ENCODE measurements at places on chromosomes 16 and 17.

DNA sequence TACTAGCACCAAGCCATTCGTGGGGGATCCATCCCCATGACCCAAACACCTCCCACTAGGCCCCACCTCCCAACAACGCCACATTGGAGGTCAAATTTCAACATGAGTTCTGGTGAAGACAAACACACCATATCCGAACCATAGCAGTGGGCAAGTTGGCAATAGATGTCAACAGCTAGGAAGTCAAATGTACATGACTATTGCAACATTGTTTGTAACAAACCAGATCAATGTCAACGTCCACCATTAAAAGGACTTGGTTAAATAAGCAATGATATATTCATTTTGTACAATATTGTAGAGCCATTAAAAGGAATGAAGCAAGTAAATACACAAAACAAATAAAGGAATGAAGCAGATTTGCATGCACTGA, 26.5 kb upstream of the CIITA start:
- no peak for DNase-seq

DNA sequence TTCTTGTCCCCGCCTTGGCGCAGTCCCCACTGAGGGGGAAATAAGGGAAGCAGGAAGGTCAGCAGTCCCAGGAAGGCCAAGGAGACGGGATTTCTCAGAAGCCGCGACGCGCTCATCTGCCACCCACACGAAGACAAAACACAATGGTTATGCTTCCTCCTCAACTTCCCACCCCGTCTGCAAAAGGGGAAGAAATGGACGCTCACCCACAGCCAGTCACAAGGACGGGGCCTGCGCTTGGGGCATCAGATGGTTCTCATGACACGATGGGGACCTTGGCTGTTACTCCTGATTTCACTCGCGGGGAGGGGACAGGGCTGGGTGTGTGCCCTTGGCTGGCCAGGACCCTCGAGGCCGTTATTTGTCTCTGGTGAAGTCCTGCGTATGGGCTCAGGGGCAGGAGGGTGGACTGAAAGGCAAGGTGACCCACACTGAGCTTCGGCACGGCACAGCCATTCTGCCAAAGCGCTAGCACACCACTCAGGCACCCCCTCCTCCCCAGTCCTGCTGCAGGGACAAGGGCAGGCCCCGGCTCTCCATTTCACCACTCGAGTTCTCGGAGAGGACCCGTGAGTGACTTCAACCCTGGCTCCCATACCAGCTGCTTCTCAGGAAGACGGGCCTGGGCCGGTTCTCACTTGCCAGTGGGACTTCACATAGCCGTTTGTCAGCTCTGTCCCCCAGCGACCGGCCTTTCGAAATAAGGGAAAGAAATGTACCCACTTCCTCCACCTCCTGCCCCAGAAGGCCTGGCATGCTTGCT, 84.5 kb downstream of the ABR start:
- no peak for DNase-seq

DNA sequence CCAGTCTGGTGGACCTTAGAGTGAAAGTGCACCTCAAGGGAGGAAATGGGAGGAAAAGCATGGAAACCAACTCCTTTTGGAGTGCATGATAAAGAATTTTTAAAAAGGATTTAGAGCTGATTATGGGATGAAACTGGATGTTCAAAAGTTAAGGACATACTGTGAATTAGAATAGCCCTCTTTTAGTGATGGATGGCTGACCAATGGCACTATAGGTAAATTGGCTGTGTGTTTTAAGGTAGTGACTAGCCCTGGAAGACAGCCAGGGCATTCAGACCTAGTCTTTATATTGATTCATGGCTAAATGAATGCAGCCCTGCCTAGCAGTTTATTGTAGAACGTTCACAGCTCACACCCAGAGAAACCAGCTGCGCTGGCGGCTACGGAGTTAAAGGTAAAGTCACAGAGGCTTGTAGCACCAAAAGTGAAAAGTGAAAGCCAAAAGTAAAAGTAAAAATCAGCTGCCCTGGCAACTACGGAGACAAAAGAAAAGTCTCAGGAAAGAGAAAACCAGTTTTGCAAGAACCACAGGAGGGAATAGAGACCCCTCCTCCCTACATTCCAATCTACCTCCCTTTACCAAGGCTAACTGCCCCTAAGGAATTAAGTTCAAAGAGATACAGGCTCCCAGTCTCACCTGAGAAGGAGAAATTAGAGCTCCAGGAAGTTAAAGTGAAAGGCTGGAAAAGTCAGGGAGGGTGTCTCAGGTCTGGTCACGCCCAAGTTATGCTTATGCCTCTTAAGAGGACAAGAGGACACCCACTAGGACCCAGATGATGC, 21.8 kb downstream of the ACSM1 start:
- no peak for DNase-seq

DNA sequence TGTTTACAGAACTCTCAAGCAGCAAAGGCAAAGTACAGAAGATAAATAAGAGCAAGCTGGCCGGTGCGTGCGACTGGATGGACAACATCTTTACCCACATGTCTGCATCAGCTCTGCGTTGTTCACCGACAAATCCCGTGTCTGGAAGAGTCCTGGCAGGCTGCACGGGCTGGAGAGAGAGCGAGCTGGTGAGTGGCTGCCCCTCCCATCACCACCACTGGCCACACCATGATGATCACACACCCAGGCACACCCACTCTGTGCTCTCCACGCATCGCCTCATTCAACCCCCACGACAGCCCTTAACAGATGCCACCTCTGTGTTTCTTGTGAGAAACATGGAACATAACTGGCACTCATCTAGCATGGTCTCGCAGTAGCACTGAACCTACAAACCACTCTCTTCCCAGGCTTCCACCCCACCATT, 59.2 kb downstream of the ANKRD11 start:
- no peak for DNase-seq

DNA sequence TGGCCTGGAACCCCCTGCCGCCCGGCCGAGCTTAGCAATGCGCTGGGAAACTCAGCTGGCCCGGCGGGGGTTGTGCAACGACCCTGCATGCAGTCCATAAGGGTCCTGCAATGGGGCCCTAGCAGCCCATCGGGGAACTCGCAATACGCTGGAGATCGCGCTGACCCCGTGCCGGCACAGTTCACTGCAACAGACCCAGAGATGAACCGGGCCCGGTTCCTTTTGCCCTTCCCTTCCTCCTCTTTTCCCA, 375 bp downstream of the SLC25A11 start:
- peak; percentile 17 for DNase-seq

GRCh38 chr17:75144816-75145512, 9.3 kb downstream of the JPT1 start:
- DNase-seq = no peak

GRCh38 chr16:2902337-2903130, 9.2 kb upstream of the FLYWCH1 start:
- DNase-seq = no peak

GRCh38 chr16:640614-641013, 1.0 kb upstream of the MCRIP2 start:
- DNase-seq = no peak

GRCh38 chr17:73600103-73600871, 44.0 kb downstream of the SDK2 start:
- DNase-seq = no peak

GRCh38 chr16:84176192-84177053, 10.4 kb downstream of the TAF1C start:
- no peak for DNase-seq

DNA sequence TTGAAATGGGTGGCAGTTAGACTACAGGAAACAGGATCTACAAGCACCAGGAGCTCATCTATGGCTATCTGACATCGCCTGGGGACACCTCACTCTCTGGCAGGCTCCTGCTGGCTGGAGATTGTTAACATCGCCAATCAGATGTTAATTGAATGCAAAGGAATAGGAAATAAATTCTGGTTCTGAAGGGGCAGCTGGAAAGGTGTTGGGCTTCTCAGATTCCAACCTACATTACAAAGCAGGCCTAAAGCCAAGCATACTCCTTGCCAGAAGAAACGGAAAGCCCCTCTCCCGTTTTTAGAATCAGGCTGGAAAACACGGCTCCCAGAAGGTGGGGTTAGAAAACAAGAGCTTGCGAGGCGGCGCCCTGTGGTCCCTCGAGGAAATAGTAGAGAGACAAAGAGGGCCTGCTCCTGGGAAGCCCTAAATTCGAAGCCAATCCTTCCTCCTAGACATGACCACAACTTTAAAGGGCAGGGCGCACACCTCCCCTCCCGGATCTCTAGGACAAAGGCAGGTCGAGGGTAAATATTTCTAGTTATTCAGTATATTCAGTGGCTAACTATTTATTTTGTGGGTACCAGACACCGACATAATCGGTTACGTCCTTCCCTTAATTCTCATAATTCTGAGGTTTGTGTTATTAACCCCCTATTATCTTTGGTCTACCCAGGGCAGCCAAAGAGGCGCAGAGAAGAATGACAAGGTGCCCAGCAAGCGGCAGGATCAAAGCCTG, 763 bp upstream of the TOM1L1 start:
- DNase-seq = no peak

DNA sequence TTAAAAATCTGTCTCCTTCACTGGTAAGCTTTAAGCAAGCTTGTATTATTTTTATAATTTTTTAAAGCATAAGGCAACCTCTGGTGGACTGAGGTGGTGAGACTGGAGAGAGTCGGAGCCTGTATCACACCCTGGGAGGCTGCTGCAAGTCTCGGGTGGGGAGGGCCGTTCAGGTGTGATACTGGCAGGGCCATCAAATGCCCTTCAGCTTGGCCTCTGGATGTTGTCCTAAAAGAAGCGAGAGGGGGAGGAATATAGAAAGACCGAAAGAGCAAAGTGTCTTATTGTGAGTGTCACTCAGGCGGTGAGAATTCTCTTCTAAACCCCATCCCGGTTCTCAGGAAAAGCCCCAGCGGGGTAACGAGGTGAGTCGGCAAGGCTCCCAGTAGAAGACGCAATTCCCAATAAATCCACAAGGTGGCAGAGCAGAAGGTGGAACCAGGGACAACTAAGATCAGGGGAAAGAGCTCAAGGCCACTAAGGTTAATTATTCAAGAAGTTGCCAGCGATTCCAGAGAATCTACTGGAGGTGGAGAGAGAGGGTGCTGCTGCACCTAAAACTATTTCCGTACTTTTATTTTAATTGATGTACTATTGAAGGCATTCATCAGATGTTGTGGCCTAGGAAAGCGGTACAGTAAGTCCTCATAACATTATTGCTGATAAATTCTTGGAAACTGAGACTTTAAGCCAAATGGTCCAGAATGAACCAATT, 14.1 kb downstream of the C17orf67 start:
- peak; percentile 77 for DNase-seq

DNA sequence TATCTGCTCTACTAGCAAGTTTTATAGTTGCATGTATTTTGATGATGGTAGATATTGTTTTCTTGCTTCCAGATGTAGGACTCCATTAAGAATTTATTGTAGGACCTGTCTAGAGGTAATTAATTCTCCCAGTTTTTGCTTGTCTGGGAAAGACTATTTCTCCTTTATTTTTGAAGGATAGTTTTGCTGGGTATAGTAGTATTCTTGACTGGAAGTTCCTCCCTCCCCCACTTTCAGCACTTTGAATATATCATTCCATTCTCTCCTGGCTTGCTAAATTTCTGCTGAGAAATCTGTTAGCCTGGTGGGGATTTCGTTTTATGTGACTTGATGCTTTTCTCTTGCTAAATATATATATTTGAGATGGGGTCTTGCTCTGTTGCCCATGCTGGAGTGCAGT, 8.0 kb upstream of the PHB1 start:
- no peak for DNase-seq

GRCh38 chr17:6559753-6560215, 3.4 kb upstream of the PITPNM3 start:
- no peak for DNase-seq

GRCh38 chr17:41738077-41738800, 3.8 kb upstream of the HAP1 start:
- DNase-seq = peak; percentile 80

GRCh38 chr16:86609661-86610060, 31.3 kb downstream of the FOXL1 start:
- no peak for DNase-seq

GRCh38 chr16:67555795-67556212, 6.5 kb upstream of the CTCF start:
- DNase-seq = peak; percentile 49

- no peak for DNase-seq
Observed at GRCh38 chr16:11401161-11402050, 56.1 kb downstream of the RMI2 start.

DNA sequence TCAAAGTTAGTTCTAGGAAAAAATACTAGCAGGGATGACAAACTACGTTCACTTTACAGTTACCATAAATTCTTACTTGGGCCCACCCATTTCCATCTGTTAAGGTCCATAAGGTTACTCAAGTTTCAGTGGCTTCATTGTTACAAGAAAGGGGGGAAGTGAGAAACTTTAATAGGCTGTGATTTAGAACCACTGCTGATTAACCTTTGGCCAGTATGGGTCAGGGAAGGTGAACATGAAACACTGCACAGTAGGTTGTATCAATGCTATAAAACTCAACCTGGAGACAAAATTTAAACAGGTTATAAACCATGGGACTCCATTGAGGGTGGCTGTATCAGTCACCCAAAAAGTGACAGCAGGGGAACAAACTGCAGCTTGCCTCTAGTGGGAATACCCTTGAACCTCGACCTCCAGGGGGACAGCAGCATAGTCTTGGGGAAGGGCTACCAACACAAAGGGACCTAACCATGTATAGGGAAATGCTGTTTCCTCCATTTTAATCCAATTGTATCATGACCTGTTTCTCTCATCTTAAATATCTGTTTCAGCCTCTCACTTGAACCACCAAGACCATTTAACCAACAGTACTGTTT, 10.4 kb downstream of the PTRH2 start:
- DNase-seq = no peak

GRCh38 chr16:63967966-63968365, 1153.9 kb downstream of the CDH11 start:
- DNase-seq = no peak

DNA sequence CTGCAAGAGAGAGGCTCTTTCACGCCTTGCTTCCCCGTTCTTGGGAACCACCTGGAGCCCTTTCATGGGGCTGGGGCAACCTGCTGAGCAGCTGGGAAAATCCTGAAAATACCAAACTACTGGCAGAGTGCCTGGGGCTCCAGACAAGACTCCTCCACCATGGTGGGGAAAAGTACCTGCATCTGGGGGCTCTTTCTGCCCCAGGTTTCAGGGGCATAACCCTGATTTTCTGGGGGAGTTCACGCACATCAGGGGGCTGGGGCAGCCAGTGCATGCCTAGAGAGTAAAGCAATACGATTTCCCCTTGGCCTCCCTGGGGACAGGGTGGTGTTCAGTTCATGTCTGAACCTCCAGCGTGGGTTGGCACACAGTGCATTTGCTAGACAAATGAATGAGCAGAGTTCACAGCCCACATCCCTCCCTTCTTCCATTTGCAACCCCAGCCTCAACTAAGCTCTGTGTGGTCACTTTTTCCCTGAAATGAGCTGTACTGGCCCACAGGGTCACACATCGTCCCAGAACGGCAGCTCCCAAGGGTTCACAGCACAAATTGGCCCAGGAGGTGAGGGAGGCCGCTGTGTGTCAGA, 5.2 kb upstream of the CDC42EP4 start:
- no peak for DNase-seq

Data from RKO (cell line).